Brain microvascular endothelial cell (primary cell): ENCODE measurements at places on chromosomes 4 and X.

DNA sequence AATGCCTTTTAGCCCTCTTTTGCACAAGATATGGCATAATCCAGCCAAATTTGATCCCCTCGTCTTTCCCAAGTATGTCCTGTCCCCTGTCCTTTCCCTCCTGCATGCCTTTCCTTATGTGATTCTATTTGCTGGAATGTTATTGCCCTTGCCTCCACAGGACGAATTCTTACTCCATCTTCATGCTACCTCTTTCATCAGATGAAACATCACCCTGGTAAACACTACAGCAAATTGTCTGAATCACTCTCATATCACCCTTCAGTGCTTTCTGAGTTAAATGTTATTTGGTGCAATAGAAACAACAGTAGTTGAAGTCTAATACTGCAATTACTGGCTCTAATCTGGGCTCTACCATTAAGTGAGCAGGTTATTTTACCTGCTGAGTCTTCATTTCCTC, 52.2 kb upstream of the FAT1 start:
- DNase-seq = no peak

- DNase-seq = no peak
Observed at GRCh38 chr4:104869831-104870230, 276.8 kb upstream of the TET2 start.

- no peak for DNase-seq
Observed at GRCh38 chrX:125340490-125340889, 20.8 kb downstream of the TEX13C start.

GRCh38 chrX:20965270-20966044, 408.8 kb upstream of the CNKSR2 start:
- DNase-seq = no peak

- DNase-seq = no peak
Observed at GRCh38 chrX:107730991-107731766, 44.4 kb downstream of the TSC22D3 start.

GRCh38 chr4:81651243-81651899, 179.7 kb upstream of the RASGEF1B start:
- DNase-seq = peak; percentile 12
